ENCODE measurements at places on chromosomes 2 and 18.

DNA sequence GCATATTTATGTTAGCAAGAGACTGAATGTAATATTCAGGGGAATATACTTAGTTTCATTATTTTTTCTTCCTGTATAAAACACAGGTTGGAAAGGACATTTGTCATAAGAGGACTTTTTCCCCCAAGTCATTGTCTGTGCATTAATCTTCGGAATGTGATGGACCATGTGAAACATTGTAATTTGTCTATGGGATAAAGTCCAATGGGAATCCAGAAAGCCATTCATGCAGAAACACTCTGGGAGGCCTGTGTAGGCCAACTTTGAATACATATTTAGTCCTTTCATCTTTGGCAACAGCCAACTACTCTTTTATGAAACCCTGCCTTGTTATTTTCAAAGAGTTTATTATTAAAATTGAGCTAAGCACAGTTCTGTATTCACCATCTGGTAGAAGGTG lies 386.4 kb downstream of the PIK3C3 start:
- DNase-seq: no peak

DNA sequence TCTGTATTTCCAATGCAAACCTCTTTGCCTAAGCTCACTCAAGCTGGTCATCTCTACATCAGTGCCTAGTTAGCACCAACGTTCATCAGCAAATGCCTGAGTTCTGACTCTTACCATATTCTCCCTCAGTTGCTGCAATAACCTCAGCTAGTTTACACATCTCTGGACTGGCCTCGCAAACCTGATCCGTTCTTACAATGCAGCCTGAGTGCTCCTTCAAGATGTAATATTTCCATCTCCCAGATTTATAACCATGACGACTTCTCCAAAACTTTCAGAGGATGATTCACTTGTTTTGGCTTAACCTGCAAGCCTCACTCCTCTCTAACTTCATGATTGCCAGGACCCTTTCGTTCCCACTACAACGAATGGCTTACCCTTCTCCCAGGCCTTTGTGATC lies 69.7 kb downstream of the DIPK1C start:
- no peak for DNase-seq

- DNase-seq: peak; percentile 76
These were observed 15.5 kb upstream of the RAB10 start for GRCh38 chr2:26018184-26019055.

GRCh38 chr2:101002562-101003277 lies 631 bp downstream of the RPL31 start:
- DNase-seq: peak; percentile 27

DNA sequence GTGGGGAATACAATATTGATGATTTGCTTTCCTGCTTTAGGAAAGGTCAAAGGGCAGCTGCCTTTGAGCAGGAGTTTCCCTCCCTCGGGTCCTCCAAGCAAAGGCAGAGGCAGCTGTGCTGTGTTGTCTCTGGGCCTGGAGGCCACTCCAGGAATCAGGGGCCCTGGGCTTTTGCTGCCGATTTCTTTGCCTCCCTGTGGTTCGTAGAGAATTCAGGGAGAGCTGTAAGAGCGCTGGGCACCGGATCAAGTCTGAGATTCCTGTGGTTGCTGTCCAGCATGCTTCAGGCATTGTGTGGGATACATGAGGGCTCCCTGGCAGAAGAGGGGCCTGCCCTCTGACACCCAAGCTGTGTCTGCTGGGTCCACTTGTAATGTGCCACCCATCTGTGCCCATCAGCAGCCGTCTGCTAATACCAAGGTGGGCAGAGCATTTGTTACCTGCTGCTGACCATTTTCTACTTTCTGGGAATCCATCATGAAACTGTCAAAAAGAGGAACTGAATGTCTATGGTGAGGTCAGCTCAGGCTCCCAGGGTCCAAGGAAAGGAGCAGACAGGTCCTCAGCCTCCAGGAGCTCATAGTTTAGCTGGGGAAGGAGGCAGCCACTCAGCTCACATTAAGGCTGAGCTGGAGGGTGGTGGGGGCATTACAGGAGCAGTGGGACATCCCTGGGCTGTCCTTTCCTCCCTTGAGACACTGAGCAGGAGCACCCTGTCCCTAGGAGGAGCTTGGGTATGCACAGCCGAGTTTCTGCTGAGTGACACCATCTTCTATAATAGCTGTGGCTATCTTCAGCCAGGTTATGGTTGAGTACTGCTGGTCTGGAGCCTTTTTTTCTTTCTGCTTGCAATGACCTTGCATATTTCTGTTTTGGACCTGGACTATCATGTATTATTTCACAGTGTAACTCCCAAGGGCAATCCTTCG lies 68.5 kb downstream of the CTIF start:
- no peak for DNase-seq

DNA sequence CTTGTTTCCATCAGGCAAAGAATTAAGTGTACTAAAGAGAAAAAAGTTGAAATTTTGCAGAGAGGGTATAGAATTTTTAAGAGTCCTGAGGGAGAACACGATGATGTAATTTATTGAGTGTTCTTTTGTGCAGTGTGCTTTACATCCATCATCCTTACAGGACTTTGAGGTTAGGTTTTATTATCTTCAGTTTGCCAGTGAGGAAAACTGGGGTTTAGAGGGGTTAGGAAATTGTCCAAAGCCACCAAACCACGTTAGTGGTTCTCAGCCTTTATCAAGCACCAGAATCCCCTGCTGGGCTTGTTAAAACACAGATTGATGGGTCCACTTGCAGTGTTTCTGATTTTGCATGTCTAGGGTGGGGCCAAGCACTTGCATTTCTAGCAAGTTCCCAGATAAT lies 277.5 kb downstream of the KCNS3 start:
- DNase-seq: no peak

DNA sequence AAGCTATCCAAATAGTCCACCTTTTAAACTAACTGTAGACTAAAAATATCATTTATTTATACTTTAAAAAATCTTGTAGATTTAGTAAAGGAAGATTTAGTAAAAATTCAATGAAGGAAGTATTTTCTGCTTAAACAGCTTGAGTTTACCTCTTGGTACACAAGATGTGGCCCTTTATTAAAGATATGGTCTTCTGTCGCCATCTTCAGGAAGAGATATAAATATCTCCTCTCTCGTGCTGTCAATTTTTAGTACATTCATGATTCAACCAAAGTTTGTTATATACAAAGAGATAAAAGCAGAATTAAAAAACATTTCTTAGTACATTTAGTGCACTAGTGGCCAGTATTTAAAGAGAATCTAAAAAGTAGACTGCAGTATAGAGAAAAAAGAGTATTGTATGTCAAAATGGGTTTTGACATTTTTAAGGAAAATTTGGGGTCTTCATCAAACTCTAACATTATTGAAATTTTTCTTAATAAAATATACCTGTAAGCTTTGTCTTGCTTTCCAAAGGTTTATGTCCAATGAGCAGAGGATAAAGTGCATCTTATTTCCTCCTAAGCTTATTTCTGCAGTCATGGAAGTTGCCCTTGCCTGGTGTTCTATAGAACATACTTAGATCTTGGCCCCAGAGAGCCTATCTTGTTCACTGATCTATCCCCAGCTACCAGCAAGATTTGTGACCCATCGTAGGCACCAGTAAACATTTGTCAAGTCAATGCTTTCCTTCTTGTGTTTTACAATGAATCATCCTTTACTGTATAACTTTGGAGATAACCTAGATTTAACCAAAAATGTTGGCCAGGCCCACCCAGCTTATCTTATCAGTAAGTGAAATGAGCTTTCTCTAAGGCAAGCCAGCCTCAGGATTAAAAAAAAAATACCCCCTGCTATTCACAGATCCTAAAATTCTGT lies 18.5 kb upstream of the EML6 start:
- peak; percentile 64 for DNase-seq

DNA sequence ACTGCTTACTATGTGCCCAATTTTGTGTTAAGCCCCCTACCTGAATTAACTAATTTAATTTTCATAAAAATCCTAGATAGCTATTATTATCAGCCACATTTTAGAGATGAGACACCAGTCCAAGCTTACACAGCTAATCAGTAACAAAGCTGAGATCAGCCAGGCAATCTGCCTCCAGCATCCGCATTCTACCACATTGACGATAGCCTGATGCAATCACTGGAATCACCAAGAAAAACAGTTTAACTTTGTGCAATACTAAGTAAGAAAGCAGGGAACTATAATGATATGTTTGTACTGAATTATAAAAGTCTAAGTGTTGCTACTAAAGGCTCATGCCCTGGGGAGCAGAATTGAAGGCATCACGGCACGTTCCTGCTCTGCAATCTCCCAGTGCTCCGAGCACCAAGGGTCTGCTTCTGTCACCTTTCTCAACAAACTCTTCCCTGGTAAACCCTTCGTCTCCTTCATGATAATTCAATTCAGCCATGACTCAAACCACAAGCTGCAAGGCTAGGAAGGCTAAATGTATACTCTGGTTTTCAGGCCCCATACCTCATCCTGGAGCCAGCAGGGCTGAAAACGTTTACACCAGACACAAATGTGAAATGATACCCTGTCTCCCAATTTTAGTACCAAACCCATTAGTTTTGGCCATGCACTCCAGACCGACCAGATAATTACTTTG lies 19.4 kb downstream of the KANSL3 start:
- DNase-seq: no peak

DNA sequence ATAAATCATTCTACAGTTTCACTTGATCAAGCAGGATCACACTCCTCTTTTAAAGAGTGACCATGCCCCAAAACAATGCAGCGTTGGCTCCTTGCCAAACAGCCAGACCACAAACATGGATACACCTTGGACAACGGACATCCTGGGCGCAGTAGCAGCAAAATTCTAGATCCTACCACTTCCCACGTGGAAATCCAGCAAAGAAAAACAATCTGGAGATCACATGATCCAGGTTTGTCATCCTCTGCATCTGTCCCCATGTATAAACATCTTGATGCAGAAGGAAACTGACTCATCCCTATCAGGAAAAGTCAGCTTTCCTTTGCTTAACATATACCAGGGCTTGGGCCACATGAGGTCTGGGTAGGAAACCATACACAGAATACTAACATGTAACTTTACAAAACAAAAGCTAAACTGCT lies 53.1 kb downstream of the ZNF521 start:
- DNase-seq: no peak

GRCh38 chr2:235989591-235989990 lies 178.6 kb downstream of the GBX2 start:
- no peak for DNase-seq

DNA sequence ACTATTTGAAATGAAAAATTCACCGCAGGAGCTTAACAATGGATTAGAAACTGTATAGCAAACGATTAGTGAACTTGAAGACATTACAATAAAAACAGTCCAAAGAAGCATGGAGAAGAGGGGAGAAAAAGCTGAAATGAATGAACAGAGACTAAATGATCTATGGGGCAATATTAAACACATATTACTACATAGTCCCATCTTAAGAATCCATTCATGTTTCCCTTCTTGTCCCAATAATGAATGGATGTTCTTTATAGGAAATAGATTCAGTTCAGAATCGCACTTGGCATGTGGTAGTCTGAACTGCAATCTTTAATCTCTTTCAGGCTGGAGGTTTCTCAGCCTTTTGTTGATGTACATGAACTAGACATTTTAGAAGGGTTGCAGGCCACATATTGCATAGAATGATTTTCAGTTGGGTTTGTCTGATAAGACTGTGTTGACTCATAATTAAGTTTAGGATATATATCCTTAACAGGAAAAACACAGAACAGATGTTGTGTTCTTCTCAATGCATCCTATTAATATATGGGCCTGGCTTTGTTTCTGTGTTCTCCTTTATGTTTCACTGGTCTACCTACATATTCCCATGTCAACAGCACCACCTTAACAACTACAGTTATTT lies 27.9 kb downstream of the CCDC88A start:
- DNase-seq: no peak

DNA sequence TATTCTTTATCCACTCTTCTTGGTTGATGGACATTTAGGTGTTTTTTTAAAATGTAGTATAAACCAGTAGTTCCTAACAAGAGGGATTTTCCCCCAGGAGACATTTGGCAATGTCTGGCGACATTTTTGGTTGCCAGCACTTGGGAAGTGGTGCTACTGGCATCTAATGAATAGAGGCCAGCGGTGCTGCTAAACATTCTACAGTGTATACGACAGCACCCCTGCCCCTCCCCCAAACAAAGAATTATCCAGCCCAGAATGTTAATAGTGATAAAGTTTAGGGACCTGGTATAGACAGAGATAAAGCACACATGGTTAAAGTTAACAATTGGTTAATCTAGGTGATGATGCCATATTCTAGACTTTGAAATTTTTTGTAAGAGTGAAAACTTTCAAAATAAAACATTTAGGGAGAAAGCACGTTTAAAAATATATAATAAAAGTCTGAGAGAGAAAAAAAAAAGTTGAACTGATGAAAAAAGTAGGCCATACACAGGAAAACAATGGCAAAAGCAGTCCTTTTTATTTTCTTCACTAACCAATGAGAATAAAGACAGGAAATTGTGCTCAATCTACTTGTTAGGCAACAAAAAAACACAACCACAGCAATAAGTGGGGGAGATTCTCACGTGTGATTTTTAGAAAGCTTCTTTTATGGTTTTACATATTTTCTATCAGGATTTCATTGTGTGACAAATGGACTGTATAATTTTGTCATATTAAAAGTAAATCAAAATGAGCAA lies 14.8 kb downstream of the FBXO48 start:
- no peak for DNase-seq

- no peak for DNase-seq
These were observed 18.5 kb downstream of the TRAF3IP1 start for GRCh38 chr2:238338710-238339394.

- DNase-seq: no peak
These were observed 38.4 kb upstream of the MRPL19 start for GRCh38 chr2:75607988-75608683.

DNA sequence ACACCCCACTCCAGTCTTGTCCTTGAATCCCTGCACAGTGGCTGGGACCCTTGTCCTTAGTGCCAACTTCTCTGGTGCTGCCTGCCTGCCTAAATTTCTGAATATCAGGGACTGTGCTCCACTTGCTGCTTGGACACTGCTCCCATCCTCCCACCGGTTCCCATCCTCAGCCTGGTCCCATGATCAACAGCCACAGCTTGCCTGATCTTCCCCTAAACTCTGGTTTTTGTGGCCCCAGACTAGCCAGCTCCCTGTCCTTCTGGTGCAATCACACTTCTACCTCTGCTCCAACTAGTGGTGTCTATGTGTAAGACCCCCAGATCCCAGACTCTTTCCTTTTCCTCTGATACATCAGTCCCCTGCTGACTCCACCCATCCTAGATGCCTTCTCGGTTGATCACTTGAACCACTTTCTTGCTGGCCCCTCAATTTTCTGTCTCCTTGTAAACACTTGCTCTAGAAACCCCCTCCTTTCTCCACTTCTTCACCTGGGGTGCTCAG lies 37.2 kb upstream of the POLE4 start:
- no peak for DNase-seq

DNA sequence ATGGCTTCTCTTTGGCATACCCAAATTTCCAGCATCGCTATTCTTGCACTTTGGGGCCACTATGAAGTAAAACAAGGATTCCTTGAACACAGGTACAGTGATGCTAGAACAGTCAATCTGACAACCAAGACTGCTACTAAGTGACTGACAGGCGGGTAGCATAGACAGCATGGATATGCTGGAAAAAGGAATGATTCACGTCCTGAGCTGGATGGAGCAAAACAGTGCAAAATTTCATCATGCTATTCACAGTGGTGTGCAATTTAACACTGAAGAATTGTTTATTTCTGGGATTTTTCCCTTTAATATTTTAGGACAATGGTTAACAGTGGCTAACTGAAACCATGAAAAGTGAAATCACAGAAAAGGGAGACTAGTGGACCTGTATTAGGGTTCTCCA lies 1511.2 kb upstream of the ZEB2 start:
- no peak for DNase-seq

- no peak for DNase-seq
These were observed 16.1 kb downstream of the TGIF1 start for GRCh38 chr18:3466045-3466444.

- no peak for DNase-seq
These were observed 47.3 kb upstream of the HPCAL1 start for GRCh38 chr2:10255189-10256030.

- no peak for DNase-seq
These were observed 1.2 kb upstream of the C2orf15 start for GRCh38 chr2:99140056-99140859.

All from MM.1S (cell line).